ENCODE measurements at places on chromosomes 7 and 10. TPM values are rescaled to one million over a fixed set of nuclear protein-coding genes. Genes with fewer than 3 reads are reported as not detected.

DNA sequence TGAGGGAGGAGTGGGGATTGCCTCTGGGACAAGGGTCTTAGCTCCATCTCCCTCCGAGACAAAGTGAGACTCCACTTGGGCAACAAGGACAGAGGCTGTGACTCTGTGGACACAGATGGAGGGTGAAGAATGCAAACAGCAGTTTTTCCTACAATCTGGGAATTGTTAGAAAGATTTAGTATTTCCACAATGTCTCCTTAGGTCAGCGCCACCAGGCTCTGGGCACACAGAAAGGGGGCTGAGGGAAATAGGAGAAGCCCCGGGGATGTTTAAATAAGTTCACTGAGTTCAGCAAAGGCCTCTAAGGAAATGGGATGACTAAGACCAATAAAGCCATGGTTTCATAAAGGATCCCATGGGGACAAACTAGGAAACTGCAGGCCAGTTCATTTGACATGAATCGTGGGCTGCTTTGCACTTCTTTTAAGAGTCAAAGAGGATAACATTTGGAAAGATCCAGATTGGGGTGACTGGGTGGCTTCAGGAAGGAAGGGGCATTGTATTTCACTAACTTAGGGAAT, 219.8 kb upstream of the GLI3 start:
- H3K27me3 ChIP-seq = no peaks in the 10 kb centered on the region
- no peak for DNase-seq
- no peaks in the 10 kb centered on the region for H3K36me3 ChIP-seq
- no peak overlapping the region for H3K4me3 ChIP-seq
- H3K4me1 ChIP-seq = no peaks in the 10 kb centered on the region

DNA sequence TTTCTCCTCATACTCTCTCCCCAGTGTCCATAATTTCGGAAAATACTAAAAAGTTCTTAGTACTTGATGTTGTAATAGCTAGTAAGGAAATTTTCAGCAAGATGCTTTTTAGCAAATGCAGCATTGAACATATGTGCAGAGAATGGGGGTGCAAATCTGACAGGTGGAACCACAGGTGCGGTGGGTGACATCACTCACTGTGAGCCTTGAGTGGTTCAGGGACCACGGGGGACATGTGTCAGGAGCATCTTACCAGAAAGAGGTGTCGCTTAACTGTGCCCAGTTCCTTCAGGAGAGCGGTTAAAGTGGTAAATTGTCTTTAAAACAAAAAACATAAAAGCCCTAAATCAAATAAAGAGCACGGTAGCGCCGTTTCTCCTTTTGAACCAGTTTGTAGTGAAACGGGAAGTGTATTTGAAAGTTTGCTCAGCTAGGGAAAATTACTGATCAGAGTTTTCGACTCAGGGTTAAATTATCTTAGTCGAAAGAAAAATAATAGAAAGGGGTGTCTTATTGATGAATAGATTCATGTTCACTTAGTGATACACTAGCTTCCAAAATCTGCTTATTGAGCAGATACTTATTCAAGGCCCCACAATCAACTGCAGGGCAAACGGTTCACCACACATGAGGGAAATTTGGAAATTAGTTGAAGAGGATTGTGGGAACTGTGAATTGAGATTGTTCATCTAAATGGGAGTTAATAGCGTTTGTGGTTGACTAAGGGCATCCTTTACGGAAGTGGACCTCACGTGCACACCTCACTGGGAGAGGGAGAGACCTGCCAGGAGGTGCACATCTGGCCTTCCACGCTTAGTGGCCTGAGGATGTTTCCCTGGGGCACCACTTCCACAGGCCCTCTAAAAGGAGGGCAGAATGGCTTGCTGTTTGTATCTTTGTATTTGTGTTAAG, 12.7 kb downstream of the CUL1 start:
- DNase-seq = peak; percentile 11
- H3K4me1 ChIP-seq = peaks cover 62% of the 10 kb centered on the region
- H3K4me3 ChIP-seq = no peak overlapping the region
- H3K36me3 ChIP-seq = no peaks in the 10 kb centered on the region
- no peak overlapping the region for H3K27ac ChIP-seq

DNA sequence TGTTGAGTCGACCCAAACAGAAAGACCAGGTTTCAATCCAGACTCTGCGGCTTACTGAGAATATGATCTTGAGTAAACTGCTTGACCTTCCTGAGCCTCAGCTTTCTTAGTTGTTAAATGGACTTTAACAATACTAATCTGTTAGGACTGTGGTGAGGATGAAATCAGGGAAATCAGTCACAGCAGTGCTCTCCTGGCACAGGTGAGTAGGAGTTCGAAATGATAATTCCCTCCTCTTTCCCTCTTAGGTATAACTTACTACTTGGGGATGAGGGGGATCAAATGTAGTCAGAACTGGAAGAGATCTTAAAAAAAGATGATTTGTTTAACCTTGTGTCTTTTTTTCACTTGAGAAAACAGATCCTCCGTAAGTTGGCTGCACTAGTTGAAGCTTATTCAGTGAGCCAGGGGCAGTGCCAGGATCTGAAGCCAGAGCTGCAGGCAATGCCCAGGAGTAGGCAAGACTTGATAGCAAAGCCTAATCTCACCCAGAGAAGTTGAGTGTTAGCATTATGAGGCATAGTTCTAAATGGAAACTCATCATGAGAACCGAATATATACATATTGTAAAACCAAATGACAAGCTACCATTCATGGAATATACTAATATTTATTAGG, 1.8 kb upstream of the MAGI2 start:
- no peaks in the 10 kb centered on the region for H3K36me3 ChIP-seq
- no peaks in the 10 kb centered on the region for H3K4me1 ChIP-seq
- H3K4me3 ChIP-seq = no peak overlapping the region
- H3K27me3 ChIP-seq = no peaks in the 10 kb centered on the region

DNA sequence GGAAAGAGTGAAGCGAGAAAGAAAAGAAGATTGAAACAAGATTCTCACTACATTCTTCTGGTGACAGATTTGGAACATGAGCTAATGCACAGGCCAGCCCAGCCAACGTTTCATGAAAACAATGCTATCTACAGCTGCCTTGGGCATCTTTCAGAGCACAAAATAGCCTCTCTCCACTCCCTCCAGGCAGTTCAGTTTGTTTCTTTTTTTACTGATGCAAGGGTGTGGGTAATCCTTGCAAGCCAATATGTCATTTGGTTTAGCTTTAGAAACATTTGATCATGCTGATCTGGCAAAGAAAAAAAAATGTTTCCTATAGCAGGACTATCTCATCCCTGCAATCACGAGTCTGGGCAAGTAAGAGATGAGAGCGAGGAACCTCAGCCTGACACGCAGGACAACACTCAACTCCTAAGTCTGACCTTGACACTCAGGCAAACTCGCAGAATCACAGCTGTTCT, 35.9 kb downstream of the SVIL start:
- H3K27me3 ChIP-seq = no peaks in the 10 kb centered on the region
- DNase-seq = no peak
- no peaks in the 10 kb centered on the region for H3K36me3 ChIP-seq
- H3K4me1 ChIP-seq = no peaks in the 10 kb centered on the region
- no peak overlapping the region for H3K27ac ChIP-seq

GRCh38 chr7:155466142-155466813, 8.3 kb downstream of the EN2 start:
- no peak overlapping the region for H3K4me3 ChIP-seq
- H3K27ac ChIP-seq = no peak overlapping the region
- H3K4me1 ChIP-seq = no peaks in the 10 kb centered on the region
- peaks cover 71% of the 10 kb centered on the region for H3K27me3 ChIP-seq

GRCh38 chr10:29600067-29600466, 34.7 kb downstream of the SVIL start:
- no peak overlapping the region for H3K4me3 ChIP-seq
- no peaks in the 10 kb centered on the region for H3K36me3 ChIP-seq
- H3K27me3 ChIP-seq = no peaks in the 10 kb centered on the region
- DNase-seq = no peak
- H3K4me1 ChIP-seq = no peaks in the 10 kb centered on the region
- no peak overlapping the region for H3K27ac ChIP-seq

- no peaks in the 10 kb centered on the region for H3K4me1 ChIP-seq
- DNase-seq = no peak
- no peak overlapping the region for H3K4me3 ChIP-seq
- H3K36me3 ChIP-seq = no peaks in the 10 kb centered on the region
- H3K27ac ChIP-seq = no peak overlapping the region
Measured at GRCh38 chr7:18208921-18209320, 181.3 kb upstream of the PRPS1L1 start.

GRCh38 chr7:82821037-82821436, 341.6 kb downstream of the PCLO start:
- H3K27ac ChIP-seq = no peak overlapping the region
- no peaks in the 10 kb centered on the region for H3K36me3 ChIP-seq
- no peak overlapping the region for H3K4me3 ChIP-seq
- H3K27me3 ChIP-seq = no peaks in the 10 kb centered on the region
- no peaks in the 10 kb centered on the region for H3K4me1 ChIP-seq

DNA sequence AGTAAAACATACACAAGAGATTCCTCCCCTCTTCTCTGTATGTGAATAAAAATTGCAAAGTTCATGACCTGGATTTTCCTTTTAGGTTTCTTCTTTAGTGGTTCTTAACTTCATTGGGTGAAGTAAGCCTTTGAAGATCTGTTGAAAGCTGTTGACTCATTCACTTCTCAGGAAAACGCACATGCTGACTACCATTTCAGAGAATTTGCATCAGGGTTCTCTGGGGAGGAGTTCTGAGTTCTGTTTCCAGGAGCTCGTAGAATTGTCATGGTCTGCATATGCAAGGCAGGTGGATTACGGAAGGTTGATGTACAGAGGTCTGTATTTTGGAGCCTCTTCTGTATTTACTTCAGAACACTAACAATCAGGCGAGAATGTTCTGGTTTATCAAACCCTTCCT, 962 bp upstream of the SLC26A4 start:
- H3K27me3 ChIP-seq = peaks cover 16% of the 10 kb centered on the region
- no peak overlapping the region for H3K27ac ChIP-seq
- no peaks in the 10 kb centered on the region for H3K36me3 ChIP-seq
- H3K4me3 ChIP-seq = no peak overlapping the region
- DNase-seq = no peak

DNA sequence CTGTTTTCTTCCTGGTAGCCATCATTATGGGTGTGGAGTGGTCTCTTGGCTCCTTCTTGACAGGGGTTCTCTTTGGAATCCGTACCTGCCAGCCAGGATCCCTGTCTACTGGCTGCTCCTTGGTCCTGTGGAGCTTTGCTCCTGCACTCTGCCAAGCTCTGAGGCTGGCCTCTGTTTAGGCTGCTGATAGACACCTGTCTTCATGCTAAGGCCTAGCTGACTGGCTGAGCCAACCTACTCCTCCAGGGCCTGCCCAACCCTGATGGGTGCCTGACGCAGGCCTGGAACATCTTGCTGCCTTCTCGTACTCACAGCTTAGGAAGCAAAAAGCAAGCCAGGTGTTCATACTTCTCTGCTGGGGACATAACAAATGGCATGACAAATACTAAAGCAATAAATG, 333.6 kb upstream of the ZNF32 start:
- no peak overlapping the region for H3K4me3 ChIP-seq
- no peaks in the 10 kb centered on the region for H3K4me1 ChIP-seq
- H3K36me3 ChIP-seq = no peaks in the 10 kb centered on the region
- no peaks in the 10 kb centered on the region for H3K27me3 ChIP-seq
- H3K27ac ChIP-seq = no peak overlapping the region

GRCh38 chr7:30281263-30281662, 3.1 kb upstream of the ZNRF2 start:
- H3K27me3 ChIP-seq = no peaks in the 10 kb centered on the region
- DNase-seq = no peak
- peaks cover 5% of the 10 kb centered on the region for H3K4me1 ChIP-seq
- H3K4me3 ChIP-seq = no peak overlapping the region
- H3K36me3 ChIP-seq = no peaks in the 10 kb centered on the region
- no peak overlapping the region for H3K27ac ChIP-seq

- no peak for DNase-seq
- H3K36me3 ChIP-seq = no peaks in the 10 kb centered on the region
- H3K4me1 ChIP-seq = no peaks in the 10 kb centered on the region
- no peak overlapping the region for H3K4me3 ChIP-seq
Measured at GRCh38 chr7:70587739-70588138, 544.2 kb upstream of the GALNT17 start.

- no peak overlapping the region for H3K4me3 ChIP-seq
- H3K4me1 ChIP-seq = no peaks in the 10 kb centered on the region
- no peaks in the 10 kb centered on the region for H3K36me3 ChIP-seq
- no peaks in the 10 kb centered on the region for H3K27me3 ChIP-seq
- no peak for DNase-seq
Measured at GRCh38 chr10:52232561-52233350, 81.3 kb upstream of the DKK1 start.

DNA sequence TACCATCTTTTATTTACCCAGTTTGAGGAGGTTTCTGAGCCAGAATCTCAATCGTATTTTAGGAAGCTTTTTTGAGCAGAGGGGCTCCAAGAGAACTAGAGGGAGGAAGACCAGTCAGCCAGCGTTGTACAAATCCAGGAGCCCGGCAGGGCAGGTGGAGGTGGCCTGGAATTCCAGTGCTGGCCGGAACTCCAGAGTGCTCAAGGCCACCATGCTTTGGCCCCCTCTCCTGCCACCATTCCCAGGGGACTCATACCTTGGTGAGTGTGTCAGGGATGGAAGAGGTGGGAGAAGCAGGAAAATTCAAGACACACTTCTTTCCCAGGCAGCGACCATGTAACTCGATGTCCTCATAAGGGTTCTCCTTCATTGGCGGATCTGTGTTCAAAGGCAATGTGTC, 55.3 kb downstream of the DENND2A start:
- no peak for DNase-seq
- H3K4me3 ChIP-seq = no peak overlapping the region
- H3K27ac ChIP-seq = no peak overlapping the region
- no peaks in the 10 kb centered on the region for H3K36me3 ChIP-seq
- H3K27me3 ChIP-seq = peaks cover 3% of the 10 kb centered on the region
- no peaks in the 10 kb centered on the region for H3K4me1 ChIP-seq

Gene PDZD8
- 29.8 TPM for total RNA-seq

Gene ARHGEF5
- total RNA-seq = 11.4 TPM

Gene SMO
- 0.22 TPM for total RNA-seq

Gene KLF14
- total RNA-seq = not detected

Gene PAX4
- not detected for total RNA-seq

Gene BRI3
- 58.4 TPM for total RNA-seq

Gene GCK
- total RNA-seq = 1.8 TPM

Gene INHBA
- total RNA-seq = not detected

Gene ZNF775
- total RNA-seq = 6.0 TPM

All from CD8-positive, alpha-beta memory T cell (primary cell).